Fibroblast of lung (primary cell): ENCODE measurements at places on chromosomes 5 and 9. TPM values are rescaled to one million over a fixed set of nuclear protein-coding genes. Genes with fewer than 3 reads are reported as not detected.

OR13F1 gene
- not detected in 2 replicates for polyA plus RNA-seq

BARHL1 gene
- not detected in 2 replicates for polyA plus RNA-seq

C9orf50 gene
- polyA plus RNA-seq: 0.14 and 0.16 TPM in 2 replicates

DNM1 gene
- 3.7 and 11.6 TPM in 2 replicates for polyA plus RNA-seq

NMUR2 gene
- not detected in 2 replicates for polyA plus RNA-seq

PRLR gene
- 0.41 and 0.45 TPM in 2 replicates for polyA plus RNA-seq

ARSI gene
- polyA plus RNA-seq: 3.3 and 12.5 TPM in 2 replicates
